Renal cortex interstitium (tissue), 15 donors: ENCODE measurements at places on chromosomes 12 and 14.

DNA sequence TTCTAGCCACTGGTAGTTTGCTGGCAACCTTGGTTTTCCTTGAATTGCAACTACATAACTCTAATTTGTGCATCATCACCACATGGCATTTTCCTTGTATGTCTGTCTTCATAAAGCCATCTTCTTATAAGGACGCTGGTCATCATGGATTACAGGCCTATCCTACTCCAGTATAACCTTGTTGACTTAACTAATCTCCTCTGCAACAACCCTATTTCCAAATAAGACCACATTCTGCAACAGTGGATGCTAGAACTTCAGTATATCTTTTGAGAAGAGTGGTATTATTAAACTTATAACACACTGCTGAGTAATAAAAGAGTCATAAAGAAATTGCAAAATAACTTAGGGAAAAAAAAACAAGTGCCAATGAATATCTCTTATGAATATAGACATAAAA lies 511.8 kb upstream of the FOXG1 start:
- DNase-seq: no peak

DNA sequence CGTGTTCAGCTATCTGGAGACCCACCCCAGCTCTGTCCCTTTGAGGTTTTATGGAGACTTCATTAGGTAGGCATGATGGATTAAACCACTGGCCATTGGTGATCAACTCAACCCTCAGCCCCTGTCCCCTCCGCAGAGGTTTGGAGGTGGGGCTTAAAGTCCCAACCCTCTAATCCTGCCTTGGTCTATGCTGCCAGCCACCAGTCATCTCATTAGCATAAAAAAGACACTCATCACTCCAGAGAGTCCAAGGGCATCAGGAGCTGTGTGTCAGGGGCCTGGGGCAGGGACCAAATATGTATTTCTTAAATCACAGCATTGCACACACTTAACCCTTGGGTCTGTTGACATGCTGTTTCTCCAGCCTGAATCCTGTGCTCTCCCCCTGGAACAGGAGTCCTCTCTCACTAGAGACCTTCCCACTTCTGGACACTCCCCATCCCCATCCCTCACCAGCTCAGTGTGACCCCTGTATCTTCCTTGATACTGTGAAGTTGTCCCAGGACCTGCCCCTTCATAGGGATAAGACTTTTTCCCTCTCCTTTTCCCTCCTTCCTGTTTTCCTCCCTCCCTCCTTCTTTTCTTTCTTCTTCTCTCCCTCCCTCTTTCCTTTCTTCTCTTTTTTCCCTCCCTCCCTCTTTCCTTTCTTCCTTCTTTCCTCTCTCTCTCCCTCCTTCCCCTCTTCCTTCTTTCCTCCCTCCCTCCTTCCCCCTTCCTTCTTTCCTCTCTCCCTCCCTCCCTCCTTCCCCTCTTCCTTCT lies 54.7 kb upstream of the CLMN start:
- DNase-seq: no peak

- DNase-seq: no peak
Observed at GRCh38 chr12:29711381-29711780, 72.4 kb downstream of the TMTC1 start.

- DNase-seq: peak; percentile 51
Observed at GRCh38 chr12:119938049-119938667, 50.9 kb upstream of the BICDL1 start.

DNA sequence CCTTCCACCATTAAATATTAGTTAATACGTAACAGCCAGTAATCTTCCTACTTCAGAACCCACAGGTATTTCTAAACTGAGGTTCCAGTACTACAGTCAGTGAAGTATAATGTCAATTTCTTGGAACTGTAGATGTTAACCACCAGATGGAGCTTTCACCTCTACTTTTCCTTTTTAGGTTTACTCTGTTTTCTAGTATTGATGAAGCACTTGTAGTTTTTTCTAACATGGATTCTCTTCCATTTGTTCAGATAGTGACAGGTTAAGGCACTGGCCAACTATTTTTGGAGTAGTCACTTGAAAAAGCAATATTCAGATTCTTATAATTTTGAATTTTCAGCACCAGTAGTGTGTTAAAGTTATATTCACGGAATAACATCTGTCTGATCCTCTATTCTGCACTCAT lies 4.6 kb upstream of the SEC23A start:
- DNase-seq: no peak

DNA sequence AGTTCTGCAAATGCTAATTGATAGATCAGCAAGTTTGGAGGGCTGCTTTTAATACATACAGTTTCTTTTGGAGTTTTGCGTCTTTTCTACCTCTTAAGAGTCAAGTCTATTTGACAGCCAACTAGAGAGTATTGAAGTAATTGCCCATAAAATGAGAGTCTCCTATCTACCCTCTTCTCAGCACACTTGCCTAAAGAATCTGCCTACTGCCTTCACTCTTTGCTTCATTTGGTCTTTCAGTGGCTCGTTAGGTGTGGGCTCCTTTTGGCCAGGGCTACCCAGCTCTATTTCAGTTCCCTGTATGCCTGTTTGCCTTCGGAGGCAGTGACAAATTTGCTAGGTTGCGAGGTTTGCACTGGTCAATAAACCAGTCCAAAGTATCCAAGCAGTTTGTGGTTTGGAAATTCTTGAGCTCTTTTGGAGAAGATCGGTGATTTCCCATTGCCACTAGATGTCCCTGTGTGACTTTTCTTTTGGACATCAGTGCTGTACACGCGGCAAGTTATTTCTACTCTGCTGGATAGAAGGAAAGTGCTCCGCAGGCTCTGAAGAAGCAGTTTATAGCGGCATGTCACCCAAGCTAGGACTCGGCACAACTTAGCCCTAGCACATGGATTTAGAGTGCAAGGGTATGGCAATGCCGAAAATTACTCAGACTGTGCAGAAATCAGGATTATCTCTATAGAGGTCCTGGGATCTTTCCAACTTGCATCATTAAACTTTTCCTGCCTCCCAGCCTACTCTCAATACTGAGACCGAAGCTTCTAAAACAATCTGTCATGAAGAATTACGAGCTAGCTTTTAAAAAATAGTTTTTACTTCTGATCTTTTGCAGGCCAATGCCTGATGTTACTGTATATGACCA lies 38.6 kb downstream of the MGST1 start:
- DNase-seq: peak; percentile 35

DNA sequence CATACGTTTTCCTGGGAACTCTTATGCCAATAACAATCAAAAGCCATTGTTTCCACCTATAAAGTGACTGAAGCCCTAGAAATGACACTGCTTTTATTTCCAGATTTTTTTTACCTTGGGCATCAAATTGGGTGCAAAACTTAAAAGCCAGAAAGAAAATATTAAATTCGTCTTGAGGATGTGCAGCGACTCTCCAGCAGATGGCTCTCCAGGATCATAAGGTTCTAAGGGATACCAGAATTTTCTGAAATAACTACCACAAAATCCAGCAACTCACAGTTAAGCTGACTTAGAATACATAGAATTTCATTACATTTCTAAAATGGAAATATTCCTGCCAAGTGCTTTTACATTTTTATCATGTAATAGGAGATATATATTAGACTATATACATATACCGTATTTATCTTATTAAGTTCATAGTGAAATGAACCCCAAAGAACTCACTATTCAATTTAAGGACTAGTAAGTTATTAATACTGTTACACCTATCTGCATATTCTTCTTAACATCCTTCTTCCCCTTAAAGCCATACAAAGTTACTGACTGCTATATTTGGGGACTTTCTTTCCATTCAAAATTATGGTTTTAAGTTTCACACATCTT lies 44.0 kb downstream of the ARMH4 start:
- DNase-seq: peak; percentile 30

DNA sequence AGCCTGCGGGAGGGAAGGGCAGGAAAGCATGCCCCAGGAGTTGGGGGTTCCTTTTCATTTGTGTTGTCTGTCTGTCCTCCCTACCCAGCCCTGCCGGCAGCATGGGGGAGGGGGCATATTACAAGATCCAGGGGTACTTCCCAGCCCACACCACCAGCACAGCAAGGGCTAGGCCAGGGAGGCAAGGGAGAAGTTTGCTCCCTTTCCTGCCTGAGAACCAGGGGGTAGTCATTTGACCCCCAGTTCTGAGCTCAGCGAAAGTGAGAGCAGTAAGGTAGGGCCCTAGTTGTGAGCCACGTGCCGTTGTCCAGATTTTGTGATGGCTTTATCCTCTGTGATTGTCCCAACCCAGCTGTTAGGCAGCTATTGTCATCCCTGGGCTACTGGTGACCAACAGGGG lies 364.7 kb downstream of the BCL11B start:
- DNase-seq: no peak

DNA sequence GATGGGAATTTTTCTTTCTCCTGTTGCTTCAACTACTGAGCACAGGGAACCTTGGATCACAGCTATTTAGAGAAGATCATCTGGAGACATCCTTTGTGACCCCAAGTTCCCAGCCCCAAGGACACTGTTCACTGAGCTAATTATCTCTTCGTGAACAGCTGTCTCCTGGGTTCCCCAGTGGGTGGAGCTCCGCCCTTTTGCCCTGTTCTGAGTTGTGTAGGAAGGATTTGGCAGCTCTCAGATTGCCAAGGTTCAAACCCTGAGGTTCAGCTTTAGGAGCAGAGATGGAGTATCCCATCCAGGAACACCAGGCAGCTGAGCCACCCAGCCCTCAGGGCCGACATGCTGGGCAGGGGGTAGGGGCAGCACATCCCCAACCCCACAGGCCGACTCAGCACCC lies 32.0 kb downstream of the NGB start:
- no peak for DNase-seq

DNA sequence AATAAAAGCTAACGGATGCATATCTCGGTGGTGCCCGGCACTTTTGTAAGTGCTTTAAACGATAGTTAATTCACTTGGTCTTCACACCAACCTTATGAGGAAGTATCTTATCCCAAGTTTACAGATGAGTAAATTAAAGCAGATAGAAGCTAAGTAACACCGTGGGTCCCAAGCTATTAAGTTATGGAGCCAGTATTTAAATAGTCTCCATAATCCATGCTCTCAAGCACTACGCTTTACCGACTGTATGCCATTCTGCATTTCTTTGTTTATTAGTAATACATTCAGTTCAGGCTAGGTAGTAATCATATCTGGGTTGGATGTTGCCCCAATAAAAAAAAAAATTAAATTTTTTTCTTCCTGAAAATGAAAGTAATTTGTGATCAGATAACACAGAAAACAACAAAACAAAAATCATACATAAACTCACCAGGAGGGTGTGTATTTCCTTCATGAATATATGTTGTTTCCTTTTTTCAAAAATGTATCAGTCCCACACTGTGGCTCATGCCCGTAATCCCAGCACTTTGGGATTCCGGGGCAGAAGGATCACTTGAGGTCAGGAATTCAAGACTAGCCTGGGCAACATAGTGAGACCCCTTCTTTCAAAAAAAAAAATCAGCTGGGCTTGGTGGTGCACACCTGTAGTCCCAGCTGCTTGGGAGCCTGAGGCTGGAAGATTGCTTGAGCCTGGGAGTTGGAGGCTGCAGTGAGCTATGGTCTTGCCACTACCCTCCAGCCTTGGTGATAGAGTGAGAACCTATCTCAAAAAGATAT lies 1.4 kb upstream of the M6PR start:
- DNase-seq: no peak

- DNase-seq: no peak
Observed at GRCh38 chr14:51333299-51333698, 93.3 kb downstream of the TMX1 start.

DNA sequence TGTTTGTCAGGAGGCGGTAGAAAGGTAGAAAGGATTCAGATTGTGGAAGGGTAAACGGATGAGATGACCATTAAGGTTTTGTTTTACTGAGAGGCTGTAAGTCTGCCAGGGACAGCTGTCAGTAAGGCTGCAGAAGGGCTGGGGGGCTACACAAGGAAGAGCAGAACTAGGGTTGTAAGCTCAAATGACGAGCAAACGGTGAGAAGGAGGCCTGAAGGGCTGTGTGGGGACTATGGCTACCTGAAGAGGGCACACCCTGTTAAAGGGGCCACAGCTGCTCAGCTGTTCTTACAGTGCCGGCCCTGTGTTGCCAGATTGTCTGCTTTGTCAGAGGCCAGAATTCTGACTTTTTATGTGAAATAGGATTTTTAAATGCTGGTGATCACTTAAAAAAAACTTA lies 19.1 kb downstream of the VASH1 start:
- no peak for DNase-seq

GRCh38 chr12:23140710-23141109 lies 515.7 kb downstream of the ETNK1 start:
- DNase-seq: no peak

- no peak for DNase-seq
Observed at GRCh38 chr14:51396222-51396815, 156.3 kb downstream of the TMX1 start.

- no peak for DNase-seq
Observed at GRCh38 chr14:32694795-32695449, 243.8 kb upstream of the NPAS3 start.

GRCh38 chr12:49456131-49456679 lies 82.6 kb upstream of the KCNH3 start:
- no peak for DNase-seq

DNA sequence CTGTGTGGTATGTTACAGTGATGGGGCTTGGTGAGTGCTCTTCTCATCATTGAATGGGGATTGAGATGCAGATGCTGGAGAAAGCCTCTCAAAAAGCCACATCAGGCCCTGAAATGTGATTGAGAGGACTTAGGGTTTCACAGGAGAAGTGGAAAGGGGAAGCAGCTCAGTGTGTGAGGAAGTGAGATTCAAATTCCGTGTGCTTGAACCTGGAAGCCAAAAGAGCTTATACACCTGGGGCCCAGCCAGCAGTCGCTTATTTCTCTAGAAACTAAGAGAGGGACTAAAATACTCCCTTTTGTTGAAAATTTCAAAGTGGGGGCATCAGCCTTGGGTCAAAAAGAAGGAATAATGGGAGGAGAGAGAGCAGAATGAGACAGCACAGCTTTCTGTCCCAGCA lies 39.1 kb upstream of the GZMB start:
- no peak for DNase-seq

DNA sequence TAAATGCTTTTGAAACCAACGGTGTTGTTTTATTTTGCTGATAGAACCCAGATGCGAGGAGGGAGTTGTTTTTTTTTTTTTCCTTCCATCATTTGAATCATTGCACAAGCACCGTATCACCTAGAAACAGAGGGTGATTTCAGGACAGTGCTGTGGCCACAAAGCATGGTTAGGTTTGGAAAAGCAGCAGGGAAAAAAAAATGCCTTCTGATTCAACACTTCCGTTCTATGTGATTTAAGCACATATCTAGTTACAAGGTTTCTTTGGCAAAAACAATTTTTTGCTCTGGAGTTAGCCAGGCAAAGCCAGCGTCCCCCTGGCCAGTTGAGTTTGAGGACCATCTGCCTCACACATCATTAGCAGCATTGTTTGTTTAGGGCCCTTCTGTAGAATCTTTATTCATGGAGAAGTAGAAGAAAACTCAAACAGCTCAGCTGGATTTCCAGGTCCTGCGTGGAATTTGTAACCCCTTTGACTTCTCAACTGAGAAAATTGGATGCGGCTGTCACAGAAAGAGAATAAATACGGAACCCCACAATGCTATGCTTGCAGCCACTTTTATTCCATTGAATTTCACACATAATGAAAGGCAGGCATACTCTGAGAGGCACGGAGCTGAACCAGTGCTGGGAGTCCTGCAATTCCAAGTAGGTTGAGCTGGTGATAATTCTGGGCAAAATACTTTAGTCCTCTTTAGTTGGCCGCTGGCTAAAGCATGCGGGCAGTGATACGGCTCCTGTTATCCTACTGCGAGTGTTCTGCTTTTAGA lies 17.0 kb upstream of the WNT5B start:
- DNase-seq: no peak
